Activated naive CD8-positive, alpha-beta T cell treated with anti-CD3 and anti-CD28 coated beads for 36 hours (primary cell): ENCODE measurements at places on chromosomes 6 and 20. TPM values are rescaled to one million over a fixed set of nuclear protein-coding genes. Genes with fewer than 3 reads are reported as not detected.

DNA sequence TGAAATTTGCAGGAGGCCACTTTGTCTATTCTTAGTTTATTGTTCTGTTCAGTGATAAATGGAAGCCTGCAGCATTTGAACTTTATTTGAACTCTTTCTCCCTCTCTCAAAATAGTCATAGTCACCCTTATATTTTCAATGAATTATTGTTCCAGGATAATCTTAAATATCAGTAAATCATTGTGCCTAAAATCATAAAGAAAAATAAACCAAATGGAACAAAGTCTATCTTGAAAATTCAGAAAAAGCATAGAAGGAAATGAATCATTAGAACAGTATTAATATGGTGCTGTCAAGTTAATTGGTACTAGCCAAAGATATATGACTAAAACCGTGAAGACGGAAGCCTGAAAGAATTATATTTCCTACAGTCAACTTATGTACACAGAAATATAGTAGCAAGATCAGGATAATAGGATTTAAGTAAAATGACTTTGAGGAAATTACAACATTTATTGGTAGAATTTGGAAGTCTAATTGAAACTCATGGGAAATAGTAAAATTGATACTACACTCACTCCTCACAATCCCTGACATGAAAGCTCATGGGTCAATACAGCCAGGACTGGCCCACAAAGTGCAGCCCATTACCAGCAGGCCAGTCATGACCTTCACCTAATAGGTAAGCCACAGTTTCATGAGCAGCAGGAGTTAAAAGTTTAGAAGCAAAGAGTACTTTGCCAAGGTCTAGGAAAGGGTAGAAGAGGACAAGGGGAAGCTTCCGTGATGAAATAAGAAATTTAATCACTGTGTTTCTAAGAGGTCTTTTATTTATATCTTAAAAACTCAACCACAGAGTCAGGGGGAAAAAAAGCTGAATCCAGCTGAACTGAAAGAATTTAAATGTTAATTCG lies 119.9 kb upstream of the ENPP5 start:
- DNase-seq: no peak

GRCh38 chr6:73062837-73063236 lies 162.5 kb downstream of the KHDC1L start:
- no peak for DNase-seq

- no peak for DNase-seq
These were observed 126.4 kb downstream of the CEP57L1 start for GRCh38 chr6:109221543-109222195.

DNA sequence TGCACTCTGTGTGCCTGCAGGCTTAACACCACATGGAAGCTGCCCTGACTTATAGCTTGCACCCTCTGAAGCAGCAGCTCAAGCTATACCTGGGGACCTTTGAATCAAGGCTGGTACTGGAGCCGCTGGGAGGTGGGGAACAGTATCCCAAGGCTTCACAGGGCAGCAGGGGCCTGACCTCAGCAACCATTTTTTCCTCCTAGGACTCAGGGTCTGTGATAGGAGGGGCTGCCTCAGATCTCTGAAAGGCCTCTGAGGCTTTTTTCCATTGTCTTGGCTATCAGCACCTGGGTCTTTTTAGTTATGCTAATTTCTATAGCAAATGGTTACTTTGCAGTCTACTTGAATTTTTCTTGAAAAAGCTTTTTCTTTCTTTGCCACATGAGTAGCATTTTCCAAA lies 80.2 kb upstream of the OPRM1 start:
- no peak for DNase-seq

DNA sequence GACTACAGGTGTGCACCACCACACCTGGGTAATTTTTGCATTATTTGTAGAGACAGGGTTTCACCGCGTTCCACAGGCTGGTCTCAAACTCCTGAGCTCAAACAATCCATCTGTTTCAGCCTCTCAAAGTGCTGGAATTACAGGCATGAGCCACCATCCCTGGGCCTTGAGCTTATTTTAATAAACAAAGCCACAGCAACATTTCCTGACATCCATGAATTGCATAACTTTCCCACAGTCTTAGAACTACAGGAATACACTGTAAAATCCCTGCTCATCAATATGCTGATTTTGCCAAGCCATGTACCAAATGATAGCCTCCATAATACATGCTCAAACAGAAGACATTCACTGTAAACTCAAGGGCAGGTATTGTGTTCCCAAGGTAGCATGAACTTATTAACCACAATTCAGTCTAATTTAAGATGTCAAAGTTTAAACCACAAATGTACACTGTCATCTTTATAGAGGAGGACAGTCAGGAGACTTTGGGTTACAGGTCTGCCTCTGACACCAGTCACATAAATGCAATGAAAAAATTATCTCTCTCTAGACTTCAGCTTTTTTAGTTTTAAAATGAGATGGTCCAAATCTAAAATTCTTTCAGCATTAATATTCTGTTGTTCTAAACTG lies 40.0 kb downstream of the NUDT3 start:
- no peak for DNase-seq

DNA sequence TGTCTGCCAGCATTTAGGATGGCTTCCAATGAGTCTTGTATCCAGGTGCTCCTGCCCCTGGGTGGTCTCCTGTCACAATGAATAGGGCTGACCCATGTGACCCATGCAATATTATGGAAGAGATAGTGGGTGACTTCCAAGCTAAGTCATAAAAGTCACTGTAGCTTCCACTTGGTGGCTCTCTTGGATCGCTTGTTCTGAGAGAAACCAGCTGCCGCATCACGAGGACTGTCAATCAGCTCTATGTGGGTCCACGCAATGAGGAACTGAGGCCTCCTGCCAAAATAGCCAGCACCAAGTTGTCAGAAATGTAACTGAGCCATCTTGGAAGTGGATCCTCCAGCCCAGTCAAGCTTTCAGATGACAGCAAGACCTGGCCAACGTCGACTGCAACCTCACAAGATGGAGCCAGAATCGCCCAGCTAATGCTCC lies 14.9 kb upstream of the MATN4 start:
- DNase-seq: no peak

- DNase-seq: no peak
These were observed 773.9 kb upstream of the MMS22L start for GRCh38 chr6:98056955-98057354.

DNA sequence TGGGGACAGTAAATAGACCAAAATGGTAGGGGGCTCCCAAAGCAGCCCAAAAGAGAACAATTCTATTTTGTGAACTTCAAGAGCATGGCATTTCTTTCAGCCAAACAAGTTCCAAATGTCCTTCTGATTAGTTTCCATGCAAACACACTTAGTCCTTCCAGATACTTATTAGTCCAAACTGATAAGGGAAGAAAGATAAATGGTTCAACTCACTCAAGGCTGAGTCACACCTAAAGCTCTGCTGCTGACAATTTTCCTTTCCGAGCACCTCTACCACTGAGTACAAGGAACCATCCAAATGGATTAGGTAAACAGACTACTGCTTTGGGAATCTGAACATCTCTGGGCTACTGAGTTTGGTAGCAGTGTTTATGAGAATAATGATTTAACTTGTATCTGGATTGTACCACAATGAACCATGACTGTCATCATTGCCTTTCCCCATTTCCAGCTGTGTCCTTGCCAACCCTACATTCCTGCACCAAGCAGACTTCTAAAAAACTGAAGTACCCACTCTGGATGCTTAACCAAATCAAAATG lies 71.2 kb downstream of the TNFRSF21 start:
- DNase-seq: no peak

GRCh38 chr6:40426346-40427066 lies 160.7 kb downstream of the LRFN2 start:
- DNase-seq: no peak

DNA sequence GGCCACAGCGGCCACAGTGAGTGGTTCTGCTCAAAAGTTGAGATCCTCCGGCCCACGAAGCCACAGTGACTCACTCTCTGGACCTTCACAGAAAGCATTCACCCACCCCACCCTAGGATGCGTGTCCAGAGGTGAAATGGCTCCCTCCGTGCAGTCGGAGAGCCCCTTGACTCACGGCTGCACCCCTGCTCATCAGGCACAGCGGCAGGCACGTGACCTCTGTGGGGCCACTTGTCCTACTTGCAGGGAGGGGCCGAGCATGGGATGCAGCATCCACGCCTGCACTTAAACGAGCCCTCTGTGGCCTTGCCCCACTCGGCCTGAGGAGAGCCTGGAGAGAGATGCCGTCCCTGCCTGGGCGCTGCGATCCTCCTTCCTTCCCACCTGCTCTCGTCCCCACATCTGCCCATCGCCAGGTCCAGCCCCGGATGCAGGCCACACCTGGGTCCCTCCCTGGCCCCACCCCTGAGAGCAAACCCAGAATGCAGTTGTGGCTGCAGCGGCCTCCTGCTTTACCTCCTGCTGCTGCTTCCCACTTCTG lies 28.7 kb downstream of the NTSR1 start:
- DNase-seq: no peak

GRCh38 chr6:146087386-146087785 lies 58.5 kb downstream of the GRM1 start:
- no peak for DNase-seq

- DNase-seq: no peak
These were observed 233.7 kb downstream of the IBTK start for GRCh38 chr6:82013561-82014530.

GRCh38 chr6:48177786-48178185 lies 66.8 kb upstream of the PTCHD4 start:
- no peak for DNase-seq

DNA sequence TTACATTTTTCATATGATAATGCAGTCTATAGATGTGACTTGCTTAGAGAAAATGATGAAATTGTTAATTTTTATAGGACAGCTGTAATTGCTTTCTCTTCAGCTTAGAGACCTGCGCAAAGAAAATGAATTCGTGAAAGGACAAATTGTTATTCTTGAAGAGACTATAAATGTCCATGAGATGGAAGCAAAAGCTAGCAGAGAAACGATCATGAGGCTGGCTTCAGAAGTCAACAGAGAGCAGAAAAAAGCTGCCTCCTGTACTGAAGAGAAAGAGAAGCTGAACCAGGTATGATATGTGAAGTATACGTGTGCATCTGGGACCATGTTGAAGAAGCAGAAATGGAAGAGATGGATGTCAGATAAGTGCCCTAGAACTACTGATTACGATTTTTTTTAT lies 54.4 kb downstream of the CCDC170 start:
- DNase-seq: no peak

The SLC44A4 gene
- total RNA-seq: 0.30 TPM

The FAM83D gene
- 11.8 TPM for total RNA-seq

The IER3 gene
- 310 TPM for total RNA-seq

The USP49 gene
- total RNA-seq: 4.4 TPM

The PHF3 gene
- total RNA-seq: 46.2 TPM

The FAM50B gene
- 8.7 TPM for total RNA-seq

The DDO gene
- not detected for total RNA-seq

The PHACTR1 gene
- 0.72 TPM for total RNA-seq

The SUN5 gene
- total RNA-seq: not detected
